ENCODE measurements at places on chromosomes 12 and 14.

GRCh38 chr12:105164068-105164467 lies 56.5 kb downstream of the WASHC4 start:
- no peak for DNase-seq

DNA sequence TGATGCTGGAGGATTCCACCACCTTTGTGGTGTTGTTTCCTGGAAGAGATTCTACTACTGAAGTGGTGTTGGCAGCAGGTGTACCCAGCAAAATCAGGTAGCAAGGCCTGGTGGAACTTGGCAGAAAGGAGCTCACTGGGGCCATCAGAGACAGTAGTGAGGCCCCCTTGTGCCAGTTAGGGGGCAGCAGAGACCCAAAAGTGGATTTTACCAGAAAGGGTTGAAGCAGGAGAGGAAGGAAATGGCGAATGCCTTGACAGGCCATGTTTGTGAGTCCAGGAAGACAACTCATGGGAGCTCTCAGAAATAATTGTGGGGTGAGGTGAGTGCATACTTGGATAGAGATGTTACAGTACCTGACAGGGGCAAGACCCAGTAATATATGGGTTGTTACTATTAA lies 137.7 kb upstream of the FGD4 start:
- no peak for DNase-seq

GRCh38 chr14:104331871-104332605 lies 193.7 kb downstream of the KIF26A start:
- no peak for DNase-seq

DNA sequence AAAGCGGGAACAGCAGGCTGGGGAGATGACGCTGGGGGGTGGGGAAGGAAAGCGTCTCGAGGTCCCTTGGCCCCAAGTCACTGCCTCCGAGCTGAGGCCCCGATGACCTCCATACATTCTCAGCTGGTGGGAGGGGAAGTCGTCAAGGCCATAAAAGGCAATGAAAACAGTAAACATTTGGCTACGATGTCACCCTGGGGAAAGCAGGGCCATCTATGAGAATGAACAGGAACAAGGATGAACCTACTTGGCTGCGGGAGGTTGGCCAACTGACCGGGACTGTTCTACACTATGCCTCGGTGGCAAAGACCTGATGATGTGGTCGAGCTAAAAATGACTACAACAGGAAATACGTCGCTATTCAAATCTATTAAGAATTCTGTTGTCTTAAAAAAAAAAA lies 19.5 kb downstream of the PRKAB1 start:
- DNase-seq = no peak
